ENCODE measurements at places on chromosomes 7 and 10.

- DNase-seq, result no peak
Measured at GRCh38 chr10:110094786-110095185, 87.0 kb downstream of the ADD3 start.

DNA sequence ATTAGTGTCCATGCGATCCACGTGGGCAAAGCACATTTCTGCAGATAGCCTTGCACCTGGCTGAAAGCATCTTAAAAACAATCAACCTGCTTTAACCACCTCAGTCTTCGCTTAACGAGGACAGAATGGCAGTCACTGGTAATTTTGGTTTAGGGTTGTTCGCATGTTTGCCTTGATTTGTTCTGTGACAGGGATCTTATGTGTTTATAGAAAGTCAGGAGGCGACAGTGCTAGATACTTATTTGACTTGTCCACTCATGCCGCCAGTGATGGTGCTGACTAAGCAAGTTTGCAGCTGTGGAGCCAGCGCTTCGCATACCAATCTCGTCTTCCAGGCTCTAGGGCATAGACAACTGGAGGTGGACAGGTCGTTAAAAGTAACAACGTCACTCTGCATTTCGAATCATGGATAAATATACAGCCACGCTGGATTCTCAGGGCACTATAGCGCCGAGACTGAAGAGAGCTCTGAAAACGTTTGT is 1.2 kb upstream of the TMEM243 start:
- no peak for DNase-seq

DNA sequence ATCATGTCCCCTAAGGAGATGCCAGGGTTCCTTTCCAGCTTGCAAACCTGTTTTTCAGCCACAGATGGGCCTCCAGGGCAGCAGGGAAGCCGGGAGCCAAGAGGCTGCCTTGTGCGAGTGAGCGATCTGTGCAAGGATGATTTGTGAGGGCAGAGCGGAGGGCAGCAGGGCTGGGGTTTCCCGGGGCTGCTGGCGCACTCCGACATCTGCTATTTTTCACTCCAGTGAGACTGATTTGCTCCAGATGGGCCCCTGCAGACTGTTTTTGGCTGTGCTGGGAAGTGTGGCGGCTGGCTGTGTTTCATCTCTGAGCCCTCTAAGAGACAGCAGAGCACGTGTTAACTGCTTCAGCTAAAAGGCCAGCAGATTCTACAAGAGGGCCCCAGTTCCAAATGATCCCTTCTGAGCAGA is 466.2 kb downstream of the TYW1 start:
- no peak for DNase-seq

GRCh38 chr10:35992107-35992506 is 350.0 kb upstream of the FZD8 start:
- DNase-seq, result no peak

DNA sequence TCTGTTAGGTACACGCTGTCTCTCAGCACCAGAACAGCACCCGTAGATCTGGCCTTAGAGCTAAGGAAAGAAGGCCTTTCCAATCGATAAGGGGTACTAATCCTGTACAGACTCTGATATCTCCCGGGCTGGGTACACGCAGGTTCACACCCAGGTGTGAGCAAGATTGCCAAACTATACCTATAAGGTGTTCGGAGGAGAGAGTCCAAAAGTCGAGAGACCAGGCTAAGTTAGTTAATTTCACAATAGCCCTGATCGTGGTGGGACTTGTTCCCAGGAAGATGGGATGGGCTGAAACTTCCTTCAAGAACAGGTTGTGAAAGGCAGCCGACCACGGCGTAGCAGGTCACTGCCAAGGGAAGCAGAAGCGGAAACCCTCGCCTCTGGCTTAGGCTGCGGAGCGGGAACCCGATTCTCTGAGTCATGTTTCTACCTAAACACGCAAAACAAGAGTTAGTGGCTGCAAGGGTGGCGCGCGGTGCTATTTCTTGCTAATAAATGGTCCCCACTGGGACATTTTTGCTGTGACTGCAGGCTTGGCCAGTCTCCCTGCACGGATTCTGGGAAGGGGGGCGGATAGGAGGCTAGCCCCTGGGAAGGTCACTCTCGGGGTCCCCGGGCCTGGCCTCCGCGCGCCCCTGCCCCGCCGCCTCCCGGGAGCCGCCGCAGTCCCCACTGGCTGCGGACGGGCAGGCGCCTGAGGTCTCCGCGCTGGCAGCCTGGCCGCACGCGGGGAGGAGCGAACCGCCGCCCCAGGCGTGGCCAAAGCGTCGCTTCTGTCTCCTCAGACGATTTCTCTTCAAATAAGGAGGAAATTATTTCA is 75.4 kb upstream of the PDSS1 start:
- DNase-seq, result no peak

DNA sequence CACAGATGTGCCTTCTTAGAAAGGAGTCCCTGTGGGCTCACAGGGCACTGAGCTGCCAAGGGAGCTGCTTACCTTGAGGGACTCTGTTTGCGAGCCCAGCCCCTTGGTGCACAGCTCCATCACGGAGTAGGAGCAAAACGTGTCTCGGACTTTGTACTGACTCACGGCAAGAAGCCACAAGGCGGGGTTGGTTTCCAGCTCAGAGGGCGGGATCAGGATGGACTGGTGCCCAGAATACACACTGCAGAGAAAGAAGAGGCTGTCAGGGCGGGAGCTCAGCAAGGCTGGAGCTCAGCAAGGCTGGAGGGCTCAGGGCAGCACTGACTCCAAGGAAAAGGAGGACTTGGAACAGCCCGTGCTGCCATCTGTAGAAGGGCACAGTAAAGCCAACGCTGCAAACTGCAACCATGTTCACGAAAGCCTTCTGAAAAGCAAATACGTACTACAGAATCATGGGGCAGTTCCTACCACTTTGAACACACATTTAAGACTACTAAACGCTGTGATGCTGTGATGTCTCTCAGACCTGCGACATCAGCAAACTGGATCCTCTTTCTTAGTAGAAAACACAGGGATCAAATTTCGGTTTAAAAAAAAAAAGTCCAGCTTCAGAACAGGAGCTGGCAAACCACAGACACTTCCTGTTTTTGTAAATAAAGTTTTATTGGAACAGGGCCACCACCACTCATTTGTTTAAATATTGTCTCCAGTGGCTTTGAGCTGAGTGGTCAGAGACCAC is 194.3 kb downstream of the ZMYND11 start:
- DNase-seq, result no peak

- no peak for DNase-seq
Measured at GRCh38 chr7:85220651-85221050, 33.8 kb upstream of the SEMA3D start.

Data from stimulated activated CD8-positive, alpha-beta memory T cell treated with anti-CD3 and anti-CD28 coated beads, Interleukin-2, amount 100 ng/mL, for 1 hour (primary cell).